ENCODE measurements at places on chromosomes 11 and 22. TPM values are rescaled to one million over a fixed set of nuclear protein-coding genes. Genes with fewer than 3 reads are reported as not detected.

DNA sequence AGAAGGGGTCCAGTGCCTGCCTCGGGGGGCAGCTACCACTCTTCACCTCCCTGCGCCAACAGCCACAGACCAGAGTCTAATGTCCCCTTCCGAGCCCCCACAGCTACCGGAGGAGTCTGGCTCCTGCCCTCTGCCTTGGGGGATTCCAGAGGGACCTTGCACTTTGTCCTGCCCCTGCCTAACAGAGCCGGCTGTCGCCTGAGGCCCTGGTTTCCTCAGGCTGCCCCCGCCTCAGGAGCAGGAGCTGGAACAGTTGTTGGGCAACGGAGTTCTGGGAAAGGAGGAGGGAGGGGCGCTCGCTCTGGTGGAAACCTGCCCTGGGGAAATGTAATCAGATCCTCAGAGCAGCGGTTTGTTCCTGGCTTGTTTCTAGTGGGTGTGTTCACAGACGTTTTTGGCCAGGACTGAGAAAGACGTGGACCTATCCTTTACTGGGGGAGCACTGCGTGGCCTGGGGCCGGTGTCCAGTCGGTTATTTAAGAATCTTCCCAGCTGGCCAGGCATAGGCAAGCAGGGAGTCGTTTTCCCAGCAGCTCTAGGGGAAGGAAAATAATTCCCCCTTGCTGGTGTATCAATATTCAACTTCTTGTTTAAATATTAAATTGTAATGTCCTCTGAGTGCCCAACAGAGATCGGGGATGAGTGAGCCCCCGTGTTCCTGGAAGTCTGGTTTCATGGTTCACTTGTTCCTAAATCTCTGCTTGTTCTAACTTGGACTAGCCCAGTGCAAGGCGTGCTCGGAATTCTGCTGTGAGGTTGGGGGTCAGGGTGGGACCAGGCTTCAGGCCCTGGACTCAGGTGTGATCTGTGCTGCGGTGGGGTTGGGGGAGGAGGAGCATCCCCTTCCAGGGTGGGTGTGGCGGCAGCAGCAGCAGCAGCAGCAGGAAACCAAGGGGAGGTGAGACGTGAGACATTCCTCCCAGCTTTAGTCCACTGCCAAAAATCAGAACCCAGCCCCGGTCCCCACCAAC, 32.1 kb downstream of the A4GALT start:
- H3K36me3 ChIP-seq, result no peaks in the 10 kb centered on the region
- peak overlapping the region; percentile 83 for H3K27ac ChIP-seq

GRCh38 chr11:119363851-119364590, 17.5 kb downstream of the USP2 start:
- H3K4me3 ChIP-seq, result peak overlapping the region; percentile 41
- no peak overlapping the region for H3K27ac ChIP-seq
- H3K36me3 ChIP-seq, result peaks cover 3% of the 10 kb centered on the region
- no peak for DNase-seq
- H3K4me1 ChIP-seq, result peaks cover 76% of the 10 kb centered on the region

GRCh38 chr22:36206255-36206654, 4.6 kb upstream of the APOL4 start:
- DNase-seq, result no peak
- H3K4me3 ChIP-seq, result no peak overlapping the region
- H3K27ac ChIP-seq, result no peak overlapping the region
- H3K36me3 ChIP-seq, result no peaks in the 10 kb centered on the region

DNA sequence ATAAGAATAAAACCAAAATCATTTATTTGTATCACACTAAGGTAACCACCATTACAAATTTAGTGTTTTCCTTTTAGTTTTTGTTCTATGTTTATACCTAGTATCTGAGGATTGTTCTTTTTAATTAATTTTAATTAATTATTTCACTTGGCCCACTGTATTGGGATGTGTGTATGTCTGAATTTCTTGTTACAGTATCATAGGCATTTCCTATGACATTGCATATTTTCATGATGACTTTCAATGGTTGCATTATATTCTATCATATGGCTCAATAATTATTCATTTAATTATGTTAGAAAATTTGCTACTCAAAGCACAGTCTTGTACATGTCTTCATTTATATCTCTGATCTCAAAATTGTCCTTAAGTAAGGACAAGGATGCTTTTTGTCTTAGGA, 41.0 kb downstream of the C11orf71 start:
- H3K27me3 ChIP-seq, result no peaks in the 10 kb centered on the region
- H3K4me1 ChIP-seq, result no peaks in the 10 kb centered on the region
- H3K36me3 ChIP-seq, result no peaks in the 10 kb centered on the region

- peaks cover 2% of the 10 kb centered on the region for H3K4me1 ChIP-seq
- no peaks in the 10 kb centered on the region for H3K27me3 ChIP-seq
- DNase-seq, result no peak
Observed at GRCh38 chr11:86201371-86201884, 43.1 kb upstream of the EED start.

GRCh38 chr11:122367809-122368231, 251.8 kb upstream of the BLID start:
- no peaks in the 10 kb centered on the region for H3K27me3 ChIP-seq
- H3K27ac ChIP-seq, result peak overlapping the region; percentile 55
- peak; percentile 84 for DNase-seq

- no peaks in the 10 kb centered on the region for H3K36me3 ChIP-seq
- no peaks in the 10 kb centered on the region for H3K4me1 ChIP-seq
- no peak for DNase-seq
Observed at GRCh38 chr11:109405671-109406070, 16.3 kb upstream of the C11orf87 start.

- H3K27me3 ChIP-seq, result peaks cover 4% of the 10 kb centered on the region
- H3K4me1 ChIP-seq, result no peaks in the 10 kb centered on the region
- no peak for DNase-seq
- no peak overlapping the region for H3K4me3 ChIP-seq
- H3K36me3 ChIP-seq, result no peaks in the 10 kb centered on the region
- H3K27ac ChIP-seq, result no peak overlapping the region
Observed at GRCh38 chr11:79422866-79423265, 18.0 kb downstream of the TENM4 start.

DNA sequence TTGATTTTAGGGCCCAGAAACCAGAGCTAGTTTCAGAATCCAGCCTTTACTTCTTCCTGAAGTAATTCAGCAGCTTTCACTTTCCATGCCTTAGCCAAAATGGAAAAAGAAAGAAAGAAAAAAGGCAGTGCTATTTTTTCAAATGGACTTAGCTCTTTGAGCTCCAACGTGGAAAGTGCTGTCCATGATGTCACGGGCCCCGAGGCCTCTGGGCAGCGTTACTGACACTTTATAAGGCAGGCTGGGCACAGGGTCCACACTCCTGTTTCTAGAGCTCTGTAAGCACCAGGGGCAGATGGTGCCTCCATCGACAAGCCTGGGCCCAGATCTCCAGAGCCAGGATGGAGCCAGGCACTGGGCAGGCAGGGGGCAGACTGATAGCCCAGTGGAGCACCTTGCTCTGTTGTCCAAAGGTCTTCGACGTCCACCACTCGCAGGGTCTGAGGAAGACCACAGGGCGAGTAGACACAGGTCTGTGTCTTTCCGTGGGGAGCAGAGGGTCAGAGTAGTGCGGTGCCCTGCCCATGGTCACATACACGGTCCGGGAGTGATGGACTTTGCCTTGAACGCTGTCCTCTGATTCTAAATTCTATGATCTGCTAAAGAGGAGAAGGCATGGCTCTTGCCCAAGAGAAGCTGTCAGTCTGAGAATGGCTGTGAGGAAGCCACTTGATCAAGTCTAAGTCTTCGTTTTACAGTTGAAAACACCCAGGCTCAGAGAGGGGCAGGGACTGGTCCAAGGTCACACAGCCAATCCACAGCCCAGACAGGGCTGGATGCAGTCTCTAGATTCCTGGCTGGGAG, 22.0 kb upstream of the WNT11 start:
- peaks cover 63% of the 10 kb centered on the region for H3K4me1 ChIP-seq
- peak; percentile 91 for DNase-seq

- no peak overlapping the region for H3K27ac ChIP-seq
- no peaks in the 10 kb centered on the region for H3K4me1 ChIP-seq
- H3K27me3 ChIP-seq, result no peaks in the 10 kb centered on the region
- no peak overlapping the region for H3K4me3 ChIP-seq
- DNase-seq, result no peak
Observed at GRCh38 chr11:125871391-125872137, 15.9 kb upstream of the HYLS1 start.

CRYBB3 gene
- polyA plus RNA-seq, result 0.16 TPM

POLR3H gene
- 12.4 TPM for polyA plus RNA-seq

RASSF10 gene
- 3.6 TPM for polyA plus RNA-seq

SYCE3 gene
- not detected for polyA plus RNA-seq

LRP5 gene
- polyA plus RNA-seq, result 109 TPM
